ENCODE measurements at places on chromosomes 3 and 15.

DNA sequence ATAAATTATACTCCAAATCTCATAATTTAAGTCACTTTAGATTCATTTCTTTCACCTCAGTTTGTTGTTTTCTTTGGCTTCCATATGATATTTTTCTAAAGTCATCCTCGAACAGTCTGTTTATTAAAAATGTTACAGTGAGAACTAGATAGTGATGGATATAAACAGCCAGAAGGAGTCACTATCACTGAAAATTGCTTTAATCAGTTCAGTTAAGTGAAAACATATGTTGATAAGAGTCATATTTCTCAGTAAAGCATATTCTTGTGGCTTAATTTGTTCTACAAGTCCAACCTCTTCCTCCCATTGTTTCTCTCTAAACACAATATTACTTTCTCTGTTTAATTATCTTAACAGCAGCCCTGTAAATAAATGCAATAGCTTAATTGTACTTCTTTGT is 427.5 kb upstream of the ALCAM start:
- no peak for DNase-seq

- no peak for DNase-seq
Measured at GRCh38 chr3:131067983-131068382, 41.3 kb downstream of the NEK11 start.

DNA sequence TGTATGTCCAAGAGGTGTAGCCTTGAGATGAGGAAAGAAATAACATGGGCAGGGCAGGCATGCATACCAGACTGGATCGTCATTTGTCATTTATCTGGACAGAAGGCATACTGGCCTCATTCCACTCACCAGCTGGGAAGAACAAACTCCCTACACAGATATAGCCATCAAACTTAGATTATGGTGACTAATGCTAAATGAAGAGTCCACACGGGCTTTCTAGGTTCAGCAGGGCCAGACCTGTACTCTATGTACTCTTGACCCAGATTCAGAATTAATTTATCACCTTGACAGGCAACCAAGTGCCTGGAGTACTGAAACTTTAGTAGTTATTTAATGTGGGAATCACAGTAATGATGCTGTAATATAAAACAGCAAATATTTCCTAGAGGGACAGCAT is 164.3 kb upstream of the IL12A start:
- DNase-seq = no peak

DNA sequence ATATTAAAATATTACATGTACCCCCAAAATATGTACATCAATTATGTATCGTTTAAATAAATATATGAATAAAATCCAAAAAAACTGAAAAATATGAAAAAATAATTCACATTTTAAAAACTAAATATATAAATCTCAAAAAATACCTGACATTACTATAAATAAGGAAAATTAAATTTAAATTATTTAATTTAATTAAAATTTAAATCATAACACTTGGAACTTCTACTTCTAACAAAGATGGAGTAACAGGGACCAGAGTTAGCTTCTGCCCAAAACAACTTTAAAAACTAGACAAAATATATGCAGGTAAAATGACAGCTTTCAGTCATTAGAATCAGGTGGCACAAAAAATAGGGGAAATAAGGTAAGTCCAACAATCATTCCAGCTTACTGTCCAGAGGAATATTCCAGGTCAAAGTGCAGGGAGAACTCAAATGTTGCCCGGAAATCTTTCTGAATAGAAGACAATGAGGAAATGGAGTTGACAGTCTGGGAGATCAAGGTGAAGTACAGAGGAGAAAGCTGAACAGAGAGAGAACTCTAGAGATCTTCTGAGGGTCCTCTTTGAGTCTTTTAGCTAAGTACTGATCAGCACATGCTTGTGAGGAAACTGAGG is 207.7 kb upstream of the ATP11B start:
- DNase-seq = no peak

GRCh38 chr3:86978111-86978551 is 12.8 kb downstream of the VGLL3 start:
- no peak for DNase-seq

GRCh38 chr15:73887481-73887880 is 14.1 kb downstream of the TBC1D21 start:
- no peak for DNase-seq

DNA sequence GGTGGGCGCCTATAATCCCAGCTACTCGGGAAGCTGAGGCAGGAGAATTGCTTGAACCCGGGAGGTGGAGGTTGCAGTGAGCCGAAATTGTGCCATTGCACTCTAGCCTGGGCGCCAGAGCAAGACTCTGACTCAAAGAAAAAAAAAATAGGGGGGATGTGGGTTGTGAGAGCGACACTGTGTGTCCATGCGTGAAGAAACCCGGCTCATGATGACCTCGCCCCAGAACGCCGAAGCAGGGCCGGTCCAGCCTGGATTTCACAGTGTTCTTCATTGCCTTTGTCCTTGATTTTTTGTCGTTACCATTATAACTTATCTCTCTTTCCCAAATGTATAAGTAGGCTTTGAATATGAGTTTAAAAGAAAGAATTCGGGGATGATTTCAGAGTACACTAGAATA is 128.7 kb downstream of the PGPEP1L start:
- no peak for DNase-seq
